ENCODE measurements at places on chromosomes 1 and 21.

DNA sequence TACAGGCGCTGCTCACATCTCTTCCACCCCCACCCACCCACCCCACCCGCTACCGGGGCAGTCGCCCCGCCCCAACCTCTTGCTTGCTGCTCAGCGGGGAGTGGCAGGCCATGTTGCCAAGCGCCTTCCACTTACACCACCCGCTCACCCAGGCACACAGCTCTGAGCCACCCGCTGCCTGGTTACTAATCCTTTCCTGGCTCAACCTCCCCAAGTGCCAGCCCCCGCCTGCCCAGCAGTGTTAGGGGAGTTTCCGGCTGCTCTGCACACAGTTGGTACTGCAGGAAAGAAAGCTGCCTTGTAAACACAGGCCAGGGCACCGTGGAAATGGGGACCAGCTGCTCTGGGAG lies 56.2 kb downstream of the LACTBL1 start:
- peak; percentile 8 for DNase-seq

- DNase-seq = no peak
Measured at GRCh38 chr1:158140764-158141192, 39.9 kb upstream of the CD1D start.

- DNase-seq = no peak
Measured at GRCh38 chr1:226586650-226587422, 38.3 kb downstream of the STUM start.

- no peak for DNase-seq
Measured at GRCh38 chr1:29786791-29787732, 550.7 kb downstream of the PTPRU start.

GRCh38 chr1:246769306-246769705 lies 45.1 kb downstream of the SCCPDH start:
- no peak for DNase-seq

- no peak for DNase-seq
Measured at GRCh38 chr1:36855699-36856494, 178.4 kb downstream of the GRIK3 start.

- DNase-seq = no peak
Measured at GRCh38 chr1:102550729-102551384, 554.1 kb upstream of the OLFM3 start.

DNA sequence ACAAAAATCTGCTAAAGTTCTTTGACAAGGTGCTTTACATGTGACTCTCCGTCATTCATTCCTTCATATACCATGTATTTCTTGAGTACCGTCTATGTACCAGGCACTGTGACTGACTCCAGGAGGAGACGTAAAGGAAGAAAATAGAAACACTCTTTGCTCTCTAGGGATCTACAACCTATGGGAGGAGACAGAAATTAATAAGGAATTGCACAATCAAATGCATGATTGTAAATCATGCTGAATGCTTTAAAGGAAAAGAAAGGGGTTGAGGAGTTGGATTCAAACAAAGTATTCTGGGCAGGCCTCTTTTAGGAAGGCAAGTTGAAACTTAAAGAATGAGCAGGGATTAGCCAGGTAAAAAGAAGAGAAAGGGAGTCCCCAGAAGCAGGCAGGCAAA lies 239.1 kb upstream of the FGGY start:
- DNase-seq = no peak

- no peak for DNase-seq
Measured at GRCh38 chr21:25409978-25410377, 197.3 kb downstream of the MRPL39 start.

DNA sequence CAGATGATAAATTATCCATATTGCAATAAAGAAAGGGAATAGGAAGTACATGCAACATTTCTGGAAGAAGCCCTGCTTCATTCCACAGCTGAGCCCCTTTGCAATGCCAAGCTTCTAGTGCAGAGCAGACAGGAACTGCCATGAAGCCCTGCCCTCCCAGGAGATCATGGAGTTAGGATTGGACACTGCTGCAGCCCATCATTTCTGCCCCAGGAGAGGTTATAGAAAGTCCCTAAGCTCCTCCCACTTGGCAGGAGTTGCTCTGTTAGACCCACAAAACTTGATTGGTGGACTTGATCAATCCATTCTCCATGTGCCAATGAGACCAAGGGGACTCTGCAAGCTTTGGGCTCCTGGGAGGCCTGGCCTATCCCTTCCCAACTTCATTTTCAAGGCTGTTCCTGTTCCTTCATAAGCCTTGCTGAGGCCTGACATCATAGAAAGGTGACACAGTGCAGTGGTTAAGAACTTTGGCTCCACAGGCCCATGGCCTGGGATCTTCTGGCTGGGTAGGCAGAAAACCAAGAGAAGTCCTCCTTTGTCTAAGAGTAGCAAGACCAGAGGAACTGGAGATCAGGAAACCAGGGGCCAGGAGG lies 1.3 kb upstream of the LAPTM5 start:
- DNase-seq = no peak

DNA sequence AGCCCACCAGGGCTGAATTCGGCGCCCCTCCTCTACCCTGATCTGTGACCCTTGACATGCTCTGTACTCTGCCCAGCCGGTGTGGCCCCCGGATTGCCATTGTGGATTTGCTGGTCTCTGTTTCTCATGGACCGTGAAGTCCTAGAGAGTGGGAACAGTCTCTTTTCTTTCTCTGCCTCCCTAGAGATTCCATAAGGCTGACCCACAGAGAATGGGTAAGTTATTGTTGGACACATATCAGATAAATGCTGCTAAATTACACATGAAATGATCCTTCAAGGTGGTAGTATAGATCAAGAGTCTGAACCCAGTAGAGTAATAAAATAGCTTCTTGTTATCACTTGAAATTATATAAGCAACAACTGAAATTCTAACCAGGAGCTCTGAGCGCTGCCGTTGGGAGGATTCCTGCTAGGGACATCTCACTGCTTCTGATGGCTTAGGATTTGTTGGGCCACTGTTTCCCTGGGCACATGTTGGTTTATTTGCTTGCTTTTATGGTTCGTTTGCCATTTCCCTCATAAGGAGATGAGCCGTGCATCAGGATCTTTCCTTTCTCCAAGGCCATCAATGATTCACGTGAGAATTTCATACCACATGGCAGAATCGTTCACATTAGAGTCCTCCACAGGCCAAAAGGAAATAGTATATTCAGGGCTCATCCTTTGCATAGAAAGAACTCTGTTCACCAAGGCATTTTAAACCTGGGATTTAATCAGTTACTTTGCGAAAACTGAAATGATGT lies 111.9 kb downstream of the ZBTB18 start:
- no peak for DNase-seq

DNA sequence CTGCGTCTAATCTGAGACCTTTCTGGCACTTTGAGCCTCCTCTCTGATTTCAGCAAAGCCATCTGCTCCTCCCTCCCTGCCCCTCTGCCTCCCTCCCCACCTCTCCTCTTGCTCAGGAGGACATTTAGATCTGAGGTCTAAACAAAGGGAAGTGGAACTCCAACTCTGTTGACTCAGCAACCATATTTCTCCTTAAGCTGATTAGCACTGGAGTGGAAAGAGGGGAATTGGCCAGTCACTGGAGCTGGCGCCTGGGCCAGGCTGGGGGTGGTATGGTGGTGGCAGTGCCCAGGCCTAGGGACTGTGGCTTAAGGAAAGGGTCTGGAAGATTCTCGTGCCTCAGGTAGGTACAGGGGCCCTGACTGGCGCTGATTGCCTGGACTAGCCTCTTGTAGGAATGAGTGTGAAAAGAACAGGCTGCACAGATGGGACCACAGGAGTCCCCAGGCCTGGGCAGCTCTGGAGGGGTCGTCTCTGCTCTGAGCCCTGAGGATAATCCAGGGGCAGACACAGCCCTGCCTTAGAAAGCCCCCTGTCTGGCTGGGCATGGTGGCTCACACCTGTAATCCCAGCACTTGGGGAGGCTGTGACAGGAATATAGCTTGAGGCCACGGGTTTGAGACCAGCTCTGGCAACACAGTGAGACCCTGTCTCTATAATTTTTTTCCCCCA lies 11.9 kb downstream of the SH2D2A start:
- DNase-seq = no peak

DNA sequence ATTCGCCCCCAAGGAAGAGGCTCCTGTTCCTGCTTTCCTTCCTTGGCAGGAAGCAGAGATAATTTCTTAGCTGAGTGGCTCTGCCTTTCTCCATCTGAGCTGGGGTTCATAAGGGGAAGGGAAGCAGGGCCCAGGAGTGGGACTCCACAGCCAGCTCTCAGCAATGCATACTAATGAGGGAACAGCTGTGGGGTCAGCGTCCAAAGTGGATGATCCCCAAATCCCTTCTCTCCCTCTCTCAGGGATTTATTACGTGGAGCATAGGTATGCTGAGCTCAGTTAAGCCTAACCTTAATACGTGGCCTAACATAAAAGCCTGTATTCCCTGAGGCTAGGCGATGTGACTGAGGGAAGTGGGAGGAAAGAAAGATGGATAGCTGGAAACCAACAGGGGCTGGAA lies 87.3 kb upstream of the CTTNBP2NL start:
- DNase-seq = no peak

- DNase-seq = no peak
Measured at GRCh38 chr1:25245809-25246599, 1.2 kb downstream of the RSRP1 start.

GRCh38 chr1:32981003-32981901 lies 16.6 kb upstream of the RNF19B start:
- no peak for DNase-seq

DNA sequence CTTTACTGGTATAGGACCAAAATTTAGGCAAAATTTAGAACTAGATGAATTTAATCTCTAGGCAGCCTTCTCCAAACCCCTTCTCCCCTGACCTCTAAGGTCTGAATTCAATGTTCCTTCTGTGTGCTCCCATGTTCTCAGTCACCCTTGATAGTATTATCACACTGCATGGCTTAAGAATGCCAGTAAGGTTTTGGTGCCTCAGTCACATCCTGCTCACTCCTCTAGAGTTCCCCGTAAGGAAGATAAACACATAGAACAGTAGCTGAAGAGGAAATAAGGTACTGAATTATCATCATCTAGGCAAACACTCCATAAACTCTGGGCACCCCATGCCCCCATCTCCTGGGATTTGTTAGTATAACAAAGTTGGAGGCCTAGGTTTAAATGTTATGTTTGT lies 18.2 kb downstream of the PRRX1 start:
- DNase-seq = no peak

- DNase-seq = no peak
Measured at GRCh38 chr1:229326601-229327000, 16.2 kb downstream of the CCSAP start.

DNA sequence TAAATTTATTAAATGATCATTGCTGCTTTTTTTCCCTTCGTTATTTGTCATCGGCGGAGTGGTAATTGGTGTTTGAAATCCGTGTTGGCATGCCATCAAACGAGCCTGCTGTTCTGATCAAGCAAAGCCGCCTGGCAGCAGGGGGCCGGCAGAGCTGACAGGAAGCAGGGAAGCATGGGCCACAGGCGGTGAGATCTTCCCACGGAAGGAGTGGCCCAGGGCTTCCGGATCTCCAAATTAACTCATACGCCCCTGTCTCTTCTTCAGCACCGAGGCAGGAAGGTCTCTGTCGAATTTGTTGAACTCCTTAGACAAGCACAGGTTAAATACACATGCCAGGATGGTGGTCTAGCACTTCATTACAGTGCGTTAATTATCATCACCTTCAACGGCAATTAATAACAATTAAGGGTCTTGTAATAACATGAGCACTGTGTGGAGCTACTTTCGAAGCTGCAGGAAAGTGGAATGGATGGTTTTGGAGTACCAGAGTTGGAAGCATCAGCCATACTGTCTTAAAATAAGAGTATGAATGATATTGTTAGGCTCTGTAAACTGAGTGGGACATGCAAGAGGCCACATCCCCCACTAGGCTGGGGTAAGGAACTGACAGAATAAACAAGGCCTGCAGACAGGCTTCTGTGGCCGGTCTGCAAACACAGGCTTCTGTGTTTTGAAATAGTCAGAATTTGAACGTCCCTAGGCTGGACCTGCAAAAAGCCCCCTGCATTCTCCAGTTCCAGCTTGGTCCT lies 199.4 kb upstream of the DAB1 start:
- DNase-seq = peak; percentile 19

DNA sequence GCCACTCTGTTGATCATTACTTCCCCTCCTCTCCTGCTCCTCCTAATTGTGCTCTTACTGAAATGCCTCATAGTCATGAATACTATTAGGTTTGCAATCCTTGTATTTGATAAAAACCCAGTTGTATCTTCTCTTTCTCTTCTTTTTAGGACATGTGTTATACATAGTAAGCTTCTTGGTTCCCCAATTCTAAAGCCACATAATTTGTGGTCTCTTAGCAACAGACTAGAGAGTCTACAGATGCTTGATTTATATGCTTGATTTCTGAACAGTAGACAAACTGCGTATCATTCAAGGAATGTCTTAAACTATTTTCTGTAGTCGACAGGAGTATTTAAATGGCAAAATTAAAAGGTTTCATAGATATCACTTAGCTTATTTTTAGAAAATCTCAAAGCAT lies 1598.9 kb downstream of the PLA2G4A start:
- no peak for DNase-seq

DNA sequence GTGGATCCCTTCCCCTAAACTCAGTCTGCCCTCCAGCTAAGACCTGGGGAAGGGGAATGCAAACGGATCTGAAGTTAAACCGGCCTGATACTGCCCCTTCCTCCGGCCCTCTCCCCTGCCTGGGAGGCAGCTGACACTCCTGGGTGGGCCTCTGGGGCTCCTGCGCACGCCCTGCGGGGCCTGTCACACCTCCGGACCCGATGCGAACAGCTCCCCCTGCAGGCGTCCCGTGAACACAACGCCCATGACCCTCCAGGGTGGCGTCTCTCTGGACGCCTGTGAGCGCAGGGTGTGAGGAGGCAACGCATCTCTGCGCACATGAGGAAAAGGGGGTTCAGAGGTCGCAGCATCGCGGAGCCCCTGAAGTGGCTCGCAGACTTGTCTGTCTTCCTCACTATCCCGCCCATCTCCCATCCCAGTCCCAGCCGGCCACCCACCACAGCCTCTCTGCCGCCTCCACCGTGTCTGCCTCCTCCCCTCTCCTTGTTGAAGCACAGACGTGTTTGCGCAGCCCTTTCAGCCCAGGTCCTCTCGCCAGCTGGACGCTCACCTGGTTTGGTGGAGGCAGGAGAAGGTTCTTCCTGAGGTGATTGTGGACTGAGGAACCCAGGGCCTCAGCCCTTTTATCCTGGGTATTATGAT lies 421 bp upstream of the LCE3A start:
- no peak for DNase-seq

GRCh38 chr1:159958719-159959380 lies 4.8 kb upstream of the SLAMF9 start:
- no peak for DNase-seq

DNA sequence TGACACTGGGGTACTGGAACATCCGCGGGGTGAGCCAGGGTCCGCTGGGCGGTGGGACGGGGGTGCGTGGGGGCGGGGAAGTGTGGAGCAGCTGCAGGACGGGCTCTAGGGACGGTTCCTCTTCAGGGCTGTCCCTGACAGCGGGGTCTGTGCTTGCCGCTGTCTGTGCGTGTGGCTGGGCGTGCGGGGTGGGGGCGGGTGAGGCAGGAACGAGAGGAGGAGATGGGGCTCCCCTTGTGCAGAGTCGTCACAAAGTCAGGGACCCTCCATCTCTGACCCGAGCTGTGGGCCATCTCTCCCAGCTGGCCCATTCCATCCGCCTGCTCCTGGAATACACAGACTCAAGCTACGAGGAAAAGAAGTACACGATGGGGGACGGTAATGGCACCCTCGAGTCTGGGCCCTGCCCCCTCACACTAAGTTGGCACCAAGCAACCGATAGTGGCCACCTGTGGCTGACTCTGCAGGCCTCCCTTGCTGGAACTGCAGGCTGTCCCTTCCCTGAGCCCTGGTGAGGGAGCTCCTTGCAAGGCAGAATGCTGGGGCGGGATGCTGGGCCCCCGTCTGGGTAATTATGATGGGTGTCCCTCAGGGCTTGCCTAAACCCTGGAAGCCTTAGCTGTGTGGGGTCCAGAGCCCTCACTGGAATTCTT lies 392 bp downstream of the GSTM2 start:
- no peak for DNase-seq
